Lower leg skin (tissue), 4 donors: ENCODE measurements at places on chromosomes 5 and 9. TPM values are rescaled to one million over a fixed set of nuclear protein-coding genes. Genes with fewer than 3 reads are reported as not detected.

GRCh38 chr5:115477581-115477980, 67.0 kb downstream of the FEM1C start:
- no peak for DNase-seq

GRCh38 chr9:136045595-136046553, 49.2 kb downstream of the NACC2 start:
- DNase-seq = no peak

DNA sequence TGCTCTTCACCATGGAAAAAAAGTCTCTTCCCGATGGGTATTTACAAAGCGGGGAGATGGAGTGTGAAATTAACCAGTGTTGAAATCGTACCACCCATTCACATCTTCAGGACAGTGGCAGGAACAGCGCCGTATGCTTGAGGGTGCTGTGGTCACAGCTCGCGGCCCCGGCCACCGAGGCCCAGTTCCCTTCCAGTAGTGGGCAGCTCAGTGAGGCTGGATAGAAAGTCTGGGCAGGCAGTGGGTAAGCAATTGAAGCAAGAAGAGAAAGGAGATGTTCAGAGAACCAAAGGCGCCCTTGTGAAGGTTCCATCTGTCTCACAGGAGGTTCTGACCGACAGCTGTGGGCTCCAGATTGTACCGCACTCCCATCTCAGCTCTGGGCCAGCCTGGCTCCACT, 59.1 kb downstream of the SECISBP2 start:
- no peak for DNase-seq

- no peak for DNase-seq
Measured at GRCh38 chr5:169527863-169528262, 55.7 kb upstream of the SPDL1 start.

DNA sequence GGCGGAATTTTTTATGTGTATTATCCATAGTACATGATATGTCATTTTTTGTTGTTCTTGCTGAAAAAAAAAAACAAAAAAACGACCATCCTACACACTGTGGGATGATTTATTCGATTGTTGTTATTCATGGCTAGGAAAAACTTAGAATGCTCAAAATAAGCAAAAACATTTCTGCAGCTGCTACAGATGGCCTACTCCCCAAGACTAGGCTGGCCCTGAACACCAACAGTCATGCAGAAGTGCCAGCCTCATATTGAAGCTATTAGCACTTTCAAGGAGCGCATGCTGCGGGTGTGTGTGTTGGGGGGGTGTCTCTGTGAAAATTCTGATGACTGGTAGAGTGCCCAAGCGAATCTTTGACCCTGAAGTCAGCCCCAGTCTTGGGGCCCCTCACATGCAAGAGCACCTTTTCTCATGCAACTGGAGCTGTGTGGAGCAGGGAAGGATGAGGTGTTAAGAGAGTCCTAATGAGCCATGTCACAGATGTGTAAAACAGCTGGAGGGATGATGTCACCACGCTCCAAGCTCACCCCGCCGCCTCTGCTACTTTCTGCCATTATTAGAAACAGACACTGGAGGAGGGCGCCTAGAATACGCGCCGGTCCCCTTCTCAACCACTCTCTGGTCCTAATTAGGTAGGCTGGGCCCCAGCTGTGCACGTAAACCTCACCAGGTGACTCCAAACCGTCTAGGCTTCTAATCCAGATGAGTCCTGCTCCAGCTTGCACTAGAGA, 61.0 kb upstream of the SMIM23 start:
- DNase-seq = peak; percentile 74

DNA sequence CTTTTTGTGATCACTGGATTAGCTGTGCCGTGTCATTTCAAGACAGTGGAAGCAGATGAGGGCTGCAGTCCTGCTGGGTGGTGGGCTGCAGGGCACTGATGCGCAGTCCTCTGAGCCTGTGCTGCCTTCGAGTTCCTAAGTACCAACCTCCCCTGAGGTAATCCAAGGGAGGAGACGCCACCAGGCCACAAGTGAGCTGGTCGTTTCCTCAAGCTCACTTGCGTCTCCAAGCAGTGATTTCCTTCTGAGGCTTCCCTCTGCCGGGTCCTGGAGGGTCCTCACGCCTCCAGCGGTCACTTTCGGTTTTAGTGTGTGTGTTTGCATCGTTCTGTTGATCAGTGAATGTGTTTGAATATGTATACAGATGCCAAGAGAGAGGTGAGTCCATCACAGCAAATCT, 115.7 kb downstream of the TRIO start:
- no peak for DNase-seq

GRCh38 chr5:61263072-61263471, 69.0 kb upstream of the ZSWIM6 start:
- DNase-seq = no peak

GRCh38 chr9:109295221-109296130, 25.4 kb downstream of the EPB41L4B start:
- DNase-seq = no peak

DNA sequence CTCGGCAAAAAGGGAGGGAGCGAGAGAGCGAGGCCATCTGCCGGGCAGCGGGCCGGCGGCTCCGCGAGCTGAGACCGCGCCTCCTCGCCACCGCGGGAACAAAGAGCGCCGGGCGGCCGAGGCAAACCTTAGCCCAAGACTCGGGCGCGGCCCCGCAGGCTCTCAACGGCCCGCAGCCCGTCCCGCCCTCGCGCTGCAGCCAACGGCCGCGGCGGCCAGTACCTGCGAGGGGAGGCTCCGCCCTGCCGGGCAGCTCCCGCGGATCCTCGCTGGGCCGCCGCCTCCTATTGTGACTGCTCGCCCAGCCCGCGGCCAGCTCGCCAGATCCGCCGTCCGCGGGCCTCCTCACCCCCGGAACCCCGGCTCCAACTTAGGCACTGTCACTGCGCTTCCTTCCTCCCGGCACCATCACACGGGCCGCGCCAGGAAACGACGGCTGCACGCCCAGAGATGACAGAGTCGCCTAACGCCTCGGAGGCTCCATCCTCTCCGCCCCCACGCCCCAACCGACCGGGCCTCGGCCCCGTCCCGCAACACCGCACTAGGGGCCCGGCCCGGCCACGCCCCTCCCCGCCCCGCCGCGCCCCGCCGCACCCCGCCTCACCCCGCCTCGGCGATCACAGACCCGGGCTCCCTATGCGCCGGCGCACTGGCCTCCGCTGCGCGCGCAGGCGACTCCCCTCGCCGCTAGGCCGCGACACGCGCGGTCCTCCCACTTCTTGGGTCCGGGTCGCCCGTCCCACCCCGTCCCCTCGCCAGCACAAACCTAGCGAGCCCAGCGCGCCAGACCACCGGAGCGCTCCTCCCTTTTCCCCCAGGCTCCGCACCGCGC, 479 bp upstream of the RNF38 start:
- peak; percentile 81 for DNase-seq

GRCh38 chr5:56816546-56817081, 1.3 kb downstream of the MAP3K1 start:
- DNase-seq = peak; percentile 92

- DNase-seq = no peak
Measured at GRCh38 chr9:75907923-75908322, 17.4 kb downstream of the PCSK5 start.

GRCh38 chr5:172583931-172584511, 57.0 kb upstream of the NEURL1B start:
- no peak for DNase-seq

DNA sequence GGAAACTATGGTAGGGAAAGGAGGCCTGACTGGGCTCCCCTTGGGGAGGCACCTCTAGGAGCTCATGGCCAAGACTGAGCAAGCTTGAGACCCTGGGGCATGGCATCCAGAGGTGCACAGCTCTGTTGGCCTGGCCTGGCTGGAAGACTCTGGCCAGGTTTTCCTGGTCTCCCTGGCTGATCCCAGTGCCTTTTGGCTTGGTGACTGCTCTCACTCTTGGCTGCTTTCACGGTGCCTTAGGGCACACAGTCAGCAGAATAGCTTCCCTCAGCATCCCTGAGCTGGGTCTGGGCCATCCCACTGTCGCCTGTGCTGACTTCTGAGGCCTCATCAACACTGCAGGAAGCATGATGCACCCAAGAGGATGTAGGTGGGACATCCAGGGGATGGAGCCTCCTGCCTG, 13.4 kb upstream of the DELE1 start:
- DNase-seq = peak; percentile 83

GRCh38 chr9:81145331-81145963, 543.9 kb downstream of the TLE1 start:
- no peak for DNase-seq

DNA sequence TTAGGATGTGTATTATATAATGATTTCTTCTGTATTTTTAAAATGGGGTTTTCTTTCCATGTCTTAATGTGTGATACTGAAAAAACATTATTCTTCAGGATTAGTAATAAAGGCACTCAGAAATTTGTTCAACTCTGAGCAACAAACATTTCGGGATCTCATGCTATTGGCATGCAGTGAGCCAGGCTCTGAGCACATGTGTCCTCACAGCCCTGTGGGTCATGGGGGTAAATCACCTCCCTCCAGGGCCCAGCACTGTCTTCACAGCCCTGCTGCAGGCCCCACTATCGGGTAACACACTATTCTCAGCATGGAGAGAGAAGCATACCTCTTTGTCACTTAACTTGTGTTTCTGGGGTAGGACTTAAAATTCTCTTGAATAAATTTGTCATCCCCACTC, 14.0 kb downstream of the TMEM174 start:
- DNase-seq = no peak

DNA sequence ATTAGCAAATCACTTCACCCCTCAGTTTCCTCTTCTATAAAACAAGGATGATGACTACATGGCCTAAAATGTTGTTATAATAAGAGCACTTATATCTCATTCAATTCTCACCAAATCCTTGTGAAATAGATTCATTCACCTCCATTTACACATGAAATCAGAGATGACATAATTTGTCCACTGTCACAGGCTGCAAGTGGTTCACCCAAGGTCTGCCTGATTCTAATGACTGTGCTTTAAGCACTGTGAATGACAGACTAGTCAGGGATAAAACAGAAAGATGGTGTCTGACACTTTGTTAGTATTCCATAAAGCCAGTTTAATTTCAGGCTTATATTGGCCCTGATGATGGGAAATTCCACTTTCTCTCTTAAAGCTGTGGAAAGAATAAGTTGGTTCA, 209.5 kb downstream of the MAPKAP1 start:
- DNase-seq = no peak

DNA sequence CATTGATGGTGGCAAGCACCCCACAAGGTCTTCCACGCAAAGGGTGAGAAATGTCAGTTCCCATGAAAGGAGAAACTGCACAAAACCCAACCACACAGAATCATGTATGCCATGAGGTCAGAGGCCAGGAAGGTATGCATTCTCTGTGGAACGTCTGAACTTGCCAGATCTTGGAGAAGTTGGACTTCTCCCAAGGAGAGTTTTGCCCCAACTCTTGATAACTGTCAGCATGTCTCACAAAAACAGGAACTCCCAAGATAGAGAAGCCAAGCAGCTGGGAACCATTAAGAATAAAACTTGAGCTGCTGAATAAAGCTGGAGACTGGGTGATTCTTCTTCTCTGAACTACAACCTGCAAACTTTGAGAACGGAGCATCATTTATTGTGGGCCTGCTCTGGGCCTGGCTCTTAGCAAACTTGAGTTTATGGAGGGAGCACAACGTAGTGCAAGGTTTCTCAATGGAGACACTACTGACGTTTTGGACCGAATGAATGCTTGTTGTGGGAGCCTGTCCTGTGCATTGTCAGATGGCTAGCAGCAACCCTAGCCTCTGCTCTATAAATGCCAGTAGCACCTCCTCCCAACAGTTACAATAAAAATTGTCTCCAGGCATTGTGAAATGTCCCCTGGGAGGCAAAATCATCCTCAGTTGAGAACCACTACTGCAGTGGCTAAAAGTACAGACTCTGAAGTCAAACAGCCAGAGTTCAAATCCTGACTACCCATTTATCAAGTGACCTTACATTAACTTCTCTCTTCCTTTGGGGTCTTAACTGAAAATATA, 193.5 kb downstream of the ACTL7B start:
- no peak for DNase-seq

DNA sequence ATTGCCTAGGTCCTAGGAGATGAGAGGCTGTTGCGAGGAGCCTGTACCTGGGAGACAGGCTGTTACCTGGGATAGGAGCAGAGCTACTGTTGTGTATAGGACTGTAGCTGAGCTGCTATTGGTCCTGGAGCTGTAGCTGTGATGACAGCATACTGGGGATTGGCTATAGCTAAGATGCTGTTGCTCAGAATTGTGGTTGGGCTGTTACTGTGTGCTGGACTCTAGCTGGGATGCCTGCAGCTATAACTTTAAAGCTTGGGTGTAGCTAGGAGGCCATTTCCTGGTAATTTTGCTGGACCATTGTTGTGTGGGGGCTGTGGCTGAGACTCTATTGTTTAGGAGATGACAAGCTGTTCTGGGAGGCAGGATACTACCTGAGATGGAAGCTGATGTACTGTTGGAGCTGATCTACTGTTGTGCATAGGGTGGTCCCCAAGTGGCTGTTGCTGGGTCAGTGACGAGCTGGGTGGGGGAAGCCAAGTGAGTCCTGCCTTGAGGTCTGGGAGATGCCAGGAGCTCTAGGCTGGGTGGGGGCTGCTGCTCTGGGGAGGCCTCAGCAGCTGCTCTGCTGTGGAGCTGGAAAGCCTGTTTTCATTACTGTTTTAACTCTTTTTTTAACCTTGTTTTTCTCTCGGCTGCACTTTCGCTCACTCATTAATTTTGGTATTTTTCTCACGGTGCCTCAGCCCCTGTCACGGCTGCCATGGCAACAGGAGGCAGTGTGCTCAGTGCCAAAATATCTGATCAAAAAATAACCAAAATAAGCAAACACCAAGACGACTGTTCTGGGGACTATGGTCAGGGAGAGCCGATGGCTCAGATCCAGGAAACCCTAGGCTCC, 3.0 kb upstream of the PCDH1 start:
- DNase-seq = no peak

GRCh38 chr9:87876708-87877107, 6.0 kb upstream of the SPATA31E1 start:
- no peak for DNase-seq

DNA sequence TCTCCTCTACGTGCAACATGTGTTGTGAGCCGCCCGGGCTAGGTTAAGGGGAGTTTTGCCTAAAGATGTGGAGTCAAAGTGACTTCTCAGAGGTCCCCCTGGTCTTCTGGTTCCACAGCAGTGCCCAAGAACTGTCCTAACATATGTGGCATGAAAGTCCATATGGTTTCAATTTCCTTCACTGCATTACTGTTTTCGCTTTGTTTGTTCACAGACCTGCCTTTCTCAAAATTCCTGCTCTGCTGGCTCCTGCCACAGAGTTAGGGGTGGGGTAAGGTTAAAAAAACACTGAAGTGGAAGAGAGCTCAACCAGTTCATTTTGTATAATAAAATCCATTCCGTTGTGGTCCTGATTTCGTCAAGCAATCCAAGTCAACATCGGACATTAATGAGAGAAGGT, 289.4 kb downstream of the DMAC1 start:
- no peak for DNase-seq

SCGB3A2 gene
- total RNA-seq = not detected

CTXN3 gene
- not detected for total RNA-seq

DRD1 gene
- total RNA-seq = 0.06 TPM

GGTA1 gene
- 11.9 TPM for total RNA-seq

FRMPD1 gene
- 15.7 TPM for total RNA-seq

FREM1 gene
- 2.8 TPM for total RNA-seq

FABP6 gene
- total RNA-seq = not detected

NMUR2 gene
- not detected for total RNA-seq

OBP2B gene
- total RNA-seq = not detected

GPR150 gene
- total RNA-seq = 0.25 TPM

DAB2IP gene
- 68.0 TPM for total RNA-seq

ZNF462 gene
- 19.9 TPM for total RNA-seq

AQP3 gene
- 884 TPM for total RNA-seq

CDKN2A gene
- total RNA-seq = 3.9 TPM
